ENCODE measurements at places on chromosomes 1 and 21.

- no peak for DNase-seq
These were observed 19.0 kb upstream of the PRELP start for GRCh38 chr1:203456577-203456976.

DNA sequence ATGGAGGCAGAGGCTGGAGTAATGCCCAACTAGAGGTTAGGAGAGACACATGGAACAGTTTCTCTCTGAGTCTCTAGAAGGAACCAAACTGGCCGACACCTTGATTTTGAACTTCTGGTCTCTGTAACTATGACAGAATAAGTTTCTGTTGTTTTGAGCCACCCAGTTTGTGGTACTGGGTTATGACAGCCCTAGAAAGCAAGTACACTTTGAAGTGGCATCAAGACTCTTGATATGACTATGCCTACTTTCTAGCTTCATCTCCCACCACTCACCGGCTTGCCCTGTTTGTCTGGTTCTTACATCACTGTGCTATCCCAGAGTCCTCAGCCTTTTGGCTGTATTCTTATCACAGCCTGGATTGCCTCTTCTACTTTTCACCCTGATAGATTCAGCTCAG is 230.3 kb upstream of the USP24 start:
- DNase-seq: no peak

GRCh38 chr1:234849832-234850231 is 239.9 kb upstream of the IRF2BP2 start:
- no peak for DNase-seq

DNA sequence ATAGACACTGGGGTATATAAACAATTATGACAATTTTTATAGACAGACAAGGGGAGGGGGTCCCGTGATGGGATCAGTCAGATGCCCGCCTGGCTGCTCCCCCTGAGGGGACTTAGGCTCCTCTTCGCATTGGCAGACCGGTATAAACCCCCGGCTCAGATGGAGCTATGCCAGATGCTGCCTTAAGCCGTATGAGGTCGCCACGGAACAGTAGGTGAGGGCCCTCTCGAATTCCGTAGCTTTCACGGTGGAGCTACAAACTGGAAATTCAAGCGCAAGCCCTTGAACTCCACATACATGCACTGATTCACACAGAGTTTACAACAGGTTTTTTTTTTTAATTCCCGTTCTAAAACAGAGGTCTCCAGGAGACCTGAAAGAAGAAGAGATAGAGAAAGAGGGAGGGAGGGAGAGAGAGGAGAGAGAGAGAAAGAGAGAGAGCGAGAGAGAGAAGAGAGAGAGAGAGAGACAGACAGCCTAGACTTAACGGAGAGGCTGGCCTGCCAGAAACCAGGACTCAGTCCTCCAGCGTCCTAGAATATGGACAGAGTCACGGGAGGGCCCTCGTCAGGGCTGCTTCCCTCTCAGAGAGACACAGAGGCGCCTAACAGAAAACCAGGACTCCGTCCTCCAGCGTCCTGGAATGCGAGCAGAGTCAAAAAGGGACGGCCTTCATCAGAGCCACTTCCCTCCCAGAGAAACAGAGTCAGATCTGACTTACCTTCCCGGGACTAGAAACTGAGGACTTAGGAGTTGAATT is 24.4 kb upstream of the TMEM54 start:
- no peak for DNase-seq

Data from CMK (cell line).